Astrocyte of the cerebellum (primary cell): ENCODE measurements at places on chromosomes 1 and 21.

DNA sequence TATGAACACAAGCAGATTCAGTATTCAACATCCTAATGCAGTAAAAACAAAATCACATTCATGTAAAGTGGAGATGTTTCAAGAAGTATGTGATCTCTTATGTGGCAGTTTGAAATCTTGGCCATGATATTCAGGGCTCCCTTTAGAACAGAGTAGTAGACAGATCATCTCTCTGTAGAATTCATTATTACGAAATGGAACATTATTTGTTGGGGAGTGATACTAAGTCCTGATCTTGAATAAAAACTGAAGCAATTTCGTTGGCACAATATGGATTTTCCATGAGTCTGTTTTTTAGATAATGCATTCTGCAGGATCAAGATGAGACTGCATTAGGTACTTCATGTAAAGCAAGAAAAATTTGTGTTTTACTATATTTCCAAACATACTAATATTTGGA is 264.4 kb upstream of the NRIP1 start:
- no peak for DNase-seq

GRCh38 chr1:14065486-14065885 is 365.5 kb downstream of the PRDM2 start:
- no peak for DNase-seq

DNA sequence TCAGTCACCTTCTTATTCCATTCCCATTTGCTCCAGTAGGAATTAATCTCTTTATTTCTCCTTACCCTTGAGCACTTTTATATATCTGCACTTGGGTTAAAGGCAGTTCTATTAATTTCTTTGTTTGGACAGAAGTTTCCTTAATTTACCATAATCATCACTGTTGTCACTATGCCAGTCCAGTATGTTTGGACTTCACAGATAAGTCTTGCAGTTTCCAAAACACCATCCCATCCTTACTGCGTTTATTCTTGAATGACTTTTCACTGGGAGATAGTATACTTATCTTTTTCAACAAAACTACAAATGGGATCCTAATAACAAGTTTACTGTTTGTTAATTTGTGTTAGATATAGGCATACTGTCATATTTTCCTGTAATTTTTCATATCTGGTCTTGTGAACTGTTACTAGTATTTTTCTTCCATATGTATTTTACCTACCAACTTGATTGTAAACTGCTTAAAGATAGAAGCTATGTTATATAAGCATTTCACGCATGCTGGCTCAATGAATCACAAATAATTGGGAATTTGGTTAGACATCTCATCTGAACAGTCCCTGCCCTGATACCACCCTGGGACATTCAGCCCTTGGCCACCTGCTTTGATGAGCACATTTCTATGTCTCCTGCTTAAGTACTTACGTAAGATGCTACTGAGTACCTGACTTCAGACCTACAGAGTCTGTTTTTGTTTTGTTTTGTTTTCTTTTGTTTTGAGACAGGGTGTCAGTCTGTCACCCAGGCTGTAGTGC is 78.2 kb downstream of the OLFML2B start:
- DNase-seq: no peak

DNA sequence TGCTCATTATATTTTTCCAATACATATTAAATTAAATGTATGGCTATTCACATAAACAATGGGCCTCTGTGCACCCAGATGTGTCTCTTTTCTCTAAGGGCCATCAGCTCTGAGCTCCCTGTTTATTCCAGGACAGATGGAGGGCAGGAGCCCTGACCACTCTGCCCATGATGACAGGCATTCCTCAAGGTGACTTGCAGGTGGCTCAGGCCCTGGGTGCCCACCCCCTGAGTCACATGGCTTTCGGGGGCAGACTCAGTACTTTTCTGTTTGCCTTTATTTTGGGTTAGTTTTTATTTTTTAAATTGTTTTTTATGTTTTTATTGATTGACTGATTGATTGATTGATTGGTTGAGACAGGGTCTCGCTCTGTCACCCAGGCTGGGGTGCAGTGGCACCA is 6.4 kb upstream of the LRP8 start:
- DNase-seq: no peak

- DNase-seq: no peak
Observed at GRCh38 chr1:156815307-156815826, 1.3 kb downstream of the SH2D2A start.

DNA sequence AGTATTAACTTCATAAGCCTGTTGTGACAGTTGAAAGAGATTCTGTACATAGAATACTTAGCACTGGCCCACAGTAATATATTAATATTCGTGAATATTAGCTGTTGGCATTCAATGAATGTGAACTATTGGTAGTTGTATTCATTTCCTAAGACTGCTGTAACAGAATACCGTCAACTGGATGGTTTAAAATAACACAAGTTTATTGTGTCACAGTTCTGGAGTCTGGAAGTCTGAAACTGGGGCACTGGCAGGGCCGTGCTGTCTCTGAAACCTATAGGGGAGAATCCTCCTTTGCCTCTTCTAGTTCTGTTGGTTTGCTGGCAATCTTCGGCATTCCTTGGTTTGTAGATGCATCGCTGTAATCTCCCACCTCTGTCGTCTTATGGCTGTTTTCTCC is 47.5 kb downstream of the OLFML3 start:
- no peak for DNase-seq

GRCh38 chr21:32979598-32980268 is 46.0 kb upstream of the OLIG2 start:
- DNase-seq: no peak

DNA sequence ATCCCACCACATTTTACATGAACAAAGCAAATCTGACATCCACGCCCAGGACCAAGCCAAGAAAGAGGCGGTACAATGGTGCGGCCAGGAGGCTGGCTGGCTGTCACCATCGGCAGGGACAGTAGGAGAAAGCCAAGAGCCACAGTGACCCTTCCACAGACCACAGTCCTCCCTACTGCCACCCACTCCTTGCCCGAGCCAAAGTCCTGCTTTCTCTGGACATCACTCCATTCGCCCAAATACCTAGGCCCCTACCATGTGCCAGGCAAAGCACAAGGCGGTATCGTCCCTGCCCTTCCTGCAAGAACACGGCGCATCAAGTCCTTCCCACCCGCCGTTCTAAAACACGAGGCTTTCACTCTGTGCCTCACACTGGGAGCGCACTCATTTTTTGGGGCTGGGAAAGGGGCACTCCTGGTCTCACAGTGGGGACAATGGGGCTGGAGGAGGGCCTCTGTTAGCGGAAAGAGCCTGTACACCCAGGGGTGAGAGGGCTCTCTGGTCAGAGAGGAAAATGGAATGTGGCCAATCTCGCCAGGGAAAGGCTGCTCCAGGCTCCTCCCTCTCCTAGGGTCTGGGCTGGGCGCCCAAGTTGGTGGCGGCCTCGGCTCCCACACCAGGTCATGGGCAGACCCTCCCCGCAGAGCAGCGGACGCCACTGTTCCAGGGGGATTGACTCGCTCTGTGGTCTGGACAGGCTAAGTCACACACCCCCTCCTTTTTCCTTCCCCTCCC is 26.5 kb downstream of the SSBP3 start:
- no peak for DNase-seq
